Foreskin melanocyte (primary cell): ENCODE measurements at places on chromosomes 12 and 14.

DNA sequence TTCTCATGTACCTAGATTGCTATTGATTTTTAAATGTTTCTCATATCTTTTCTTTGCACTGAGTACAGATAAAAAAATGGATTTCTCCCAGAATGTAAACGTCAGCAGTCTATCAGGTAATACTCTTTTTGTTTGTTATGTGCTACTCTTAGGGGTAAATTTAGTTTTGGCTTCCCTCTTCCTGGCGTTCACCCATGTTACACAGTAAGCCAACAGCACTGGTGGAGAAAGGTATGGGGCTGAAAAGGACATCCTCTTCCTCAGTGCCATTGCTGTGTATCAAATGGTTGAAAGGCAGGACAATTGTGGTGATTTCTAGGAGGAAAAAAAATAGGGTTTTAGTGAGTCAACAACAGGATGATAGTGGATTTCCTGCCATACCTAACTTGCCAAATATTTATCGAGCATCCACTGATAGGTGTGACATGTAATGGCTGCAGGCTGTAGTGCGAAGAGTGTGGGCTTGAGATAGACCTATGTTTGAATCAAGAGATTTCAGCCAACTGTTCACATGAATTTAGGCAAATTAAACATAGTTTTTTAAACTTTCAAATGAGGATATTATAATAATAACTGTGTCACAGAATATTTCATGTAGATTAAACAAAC, 7.5 kb downstream of the KLRF2 start:
- DNase-seq = no peak

- no peak for DNase-seq
Measured at GRCh38 chr12:49292729-49293055, 2.3 kb upstream of the PRPH start.

DNA sequence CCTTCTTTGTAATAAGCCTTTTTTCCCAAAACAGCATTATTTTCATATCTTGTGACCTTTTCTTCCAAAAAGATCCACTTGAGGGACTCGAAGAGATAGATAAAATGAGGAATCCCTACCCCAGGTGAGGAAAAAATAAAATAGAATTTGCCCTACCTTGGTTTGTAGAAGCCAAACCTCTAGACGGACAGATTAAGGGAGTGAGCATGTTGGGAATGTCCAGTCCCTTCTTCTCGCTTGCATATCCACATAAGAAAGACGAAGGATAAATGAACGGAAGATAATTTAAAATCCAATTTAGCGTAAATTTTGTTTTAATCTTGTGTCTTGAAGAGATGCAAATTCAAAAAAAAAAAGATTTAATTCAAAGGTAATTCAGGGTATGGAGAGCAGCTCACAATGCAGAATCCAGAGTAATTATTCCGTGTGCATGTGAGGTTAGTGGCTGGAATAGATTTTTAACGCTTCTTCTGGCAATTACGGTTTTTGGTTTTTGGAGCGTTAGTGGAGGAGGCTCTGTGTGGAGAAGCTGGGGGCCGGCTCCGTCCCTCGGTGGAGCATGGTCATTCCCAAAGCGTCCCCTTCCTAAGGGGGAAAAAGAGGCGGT, 1.5 kb downstream of the GRIN2B start:
- DNase-seq = no peak

DNA sequence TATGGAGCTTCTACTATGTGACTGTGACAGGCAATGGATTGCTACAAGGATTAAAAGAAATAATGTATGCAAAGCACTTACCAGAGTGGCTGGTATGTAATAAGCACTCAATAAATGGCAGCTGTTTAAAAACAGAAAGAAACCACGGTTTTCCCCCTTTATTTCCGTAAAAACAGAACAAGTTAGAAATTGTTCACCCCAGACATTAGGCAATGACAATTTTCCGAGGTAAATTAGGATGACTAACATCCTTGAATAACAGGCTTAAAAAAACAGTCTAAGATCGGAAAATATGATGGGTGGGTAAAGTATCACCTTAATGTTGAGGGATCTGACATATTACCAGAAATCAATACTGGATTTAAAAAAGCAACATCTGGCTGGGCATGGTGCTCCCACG, 20.9 kb upstream of the CNIH1 start:
- no peak for DNase-seq

GRCh38 chr12:65787056-65787865, 37.0 kb upstream of the HMGA2 start:
- DNase-seq = no peak

DNA sequence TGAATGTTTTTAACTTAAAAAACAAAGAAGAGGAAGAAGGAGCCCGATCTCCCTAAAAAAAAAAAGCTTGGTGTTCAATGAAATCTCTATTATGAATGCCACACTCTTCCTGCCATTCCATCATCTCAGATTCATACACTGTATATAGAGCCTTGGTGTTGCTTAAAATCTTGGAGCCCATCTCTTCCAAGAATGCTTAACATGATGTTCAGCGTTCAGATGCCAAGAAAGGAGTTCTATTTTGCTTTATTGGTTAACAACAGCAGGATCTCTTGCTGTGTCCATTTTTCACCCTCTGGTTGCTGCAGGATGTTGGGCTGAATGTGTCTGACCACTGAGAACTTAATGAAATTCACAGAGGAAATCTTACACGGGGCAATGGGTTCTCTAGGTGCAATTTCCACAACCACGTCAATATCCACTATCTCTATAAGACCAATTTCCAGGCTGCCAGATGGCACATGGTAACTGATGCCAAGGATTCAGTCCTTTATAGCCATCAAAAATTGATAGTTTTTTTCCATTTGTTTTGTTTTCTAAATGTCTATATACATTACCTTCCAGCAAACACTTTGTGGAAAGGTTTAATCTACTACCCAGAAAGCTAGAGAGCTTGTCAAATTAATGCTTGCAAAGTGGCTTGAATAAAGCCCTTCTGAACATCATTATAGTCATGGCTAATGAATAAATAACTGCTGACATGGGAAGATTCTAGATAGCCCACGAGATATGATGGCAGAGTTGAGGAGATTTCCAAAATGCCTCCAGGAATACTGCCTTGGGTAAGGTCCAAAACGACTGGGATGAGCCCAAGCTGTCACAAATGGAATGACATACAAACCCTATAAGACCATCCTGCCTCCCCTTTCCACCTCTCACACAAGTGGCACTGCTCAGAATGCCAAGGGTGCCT, 26.5 kb downstream of the RERG start:
- no peak for DNase-seq

DNA sequence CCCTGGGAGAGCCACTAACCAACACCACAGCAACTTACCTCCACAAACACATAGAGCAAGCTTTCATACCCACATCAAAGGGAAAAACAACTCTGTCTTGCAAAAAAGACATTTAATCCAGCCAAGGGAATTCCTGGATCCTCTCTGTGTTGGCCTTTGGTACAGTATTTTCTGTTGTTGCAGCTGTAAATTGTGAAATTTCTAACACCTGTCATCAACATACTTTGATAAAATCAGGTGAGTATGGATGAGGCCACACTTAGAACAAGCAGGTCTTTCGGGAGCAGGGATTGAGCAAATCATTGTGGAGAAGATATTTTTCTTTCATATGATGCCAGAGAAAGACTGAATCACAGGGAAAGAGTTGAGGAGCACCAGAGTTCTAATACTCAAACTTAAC, 89.3 kb downstream of the SPTSSA start:
- no peak for DNase-seq

GRCh38 chr12:812950-813349, 60.6 kb downstream of the WNK1 start:
- DNase-seq = no peak

GRCh38 chr14:22386924-22387775, 201.9 kb downstream of the DAD1 start:
- peak; percentile 73 for DNase-seq

DNA sequence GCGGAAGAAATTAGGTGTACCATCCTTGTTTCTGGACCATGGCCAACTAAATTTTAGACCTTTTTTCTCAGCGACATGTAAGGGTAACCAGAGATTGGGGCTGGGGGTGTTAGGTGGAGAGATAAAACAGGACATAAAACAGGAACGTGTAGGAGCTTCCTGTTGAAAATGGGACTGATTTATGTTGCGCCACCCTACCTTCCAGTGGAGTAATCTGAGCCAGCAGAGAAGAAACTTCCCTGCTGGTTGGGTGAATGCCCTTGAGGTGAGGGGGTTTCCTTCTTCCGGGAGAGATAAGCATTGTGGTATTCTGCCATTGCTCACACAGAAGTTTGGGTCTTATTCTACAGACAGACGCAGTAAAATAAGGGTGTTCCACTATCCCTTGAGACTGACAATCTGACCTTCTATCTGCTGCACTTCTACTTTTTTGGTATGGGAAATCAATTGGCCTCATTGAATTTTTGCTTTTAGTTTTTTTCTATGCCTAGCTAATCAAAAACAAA, 417.6 kb downstream of the PCNX1 start:
- DNase-seq = no peak

DNA sequence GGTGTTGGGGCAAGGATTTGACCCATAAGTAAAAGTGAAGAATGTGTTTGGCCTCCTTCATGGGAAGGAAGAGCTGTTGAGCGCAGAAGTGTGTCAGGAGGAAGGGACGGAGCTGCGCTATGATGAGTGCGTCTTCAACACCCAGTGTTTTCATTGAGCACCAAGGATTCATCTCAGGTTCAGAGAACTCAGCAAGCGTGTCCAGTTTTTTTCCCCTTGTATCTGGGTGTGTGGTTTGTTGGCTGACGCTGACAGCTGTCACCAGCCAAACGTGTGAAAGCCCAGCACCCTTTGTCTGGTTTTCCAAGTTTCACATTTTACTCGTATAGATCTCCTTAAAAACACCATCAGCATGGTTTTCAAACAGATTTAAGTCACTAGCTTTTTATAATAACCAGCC, 12.3 kb downstream of the EP400 start:
- DNase-seq = no peak

DNA sequence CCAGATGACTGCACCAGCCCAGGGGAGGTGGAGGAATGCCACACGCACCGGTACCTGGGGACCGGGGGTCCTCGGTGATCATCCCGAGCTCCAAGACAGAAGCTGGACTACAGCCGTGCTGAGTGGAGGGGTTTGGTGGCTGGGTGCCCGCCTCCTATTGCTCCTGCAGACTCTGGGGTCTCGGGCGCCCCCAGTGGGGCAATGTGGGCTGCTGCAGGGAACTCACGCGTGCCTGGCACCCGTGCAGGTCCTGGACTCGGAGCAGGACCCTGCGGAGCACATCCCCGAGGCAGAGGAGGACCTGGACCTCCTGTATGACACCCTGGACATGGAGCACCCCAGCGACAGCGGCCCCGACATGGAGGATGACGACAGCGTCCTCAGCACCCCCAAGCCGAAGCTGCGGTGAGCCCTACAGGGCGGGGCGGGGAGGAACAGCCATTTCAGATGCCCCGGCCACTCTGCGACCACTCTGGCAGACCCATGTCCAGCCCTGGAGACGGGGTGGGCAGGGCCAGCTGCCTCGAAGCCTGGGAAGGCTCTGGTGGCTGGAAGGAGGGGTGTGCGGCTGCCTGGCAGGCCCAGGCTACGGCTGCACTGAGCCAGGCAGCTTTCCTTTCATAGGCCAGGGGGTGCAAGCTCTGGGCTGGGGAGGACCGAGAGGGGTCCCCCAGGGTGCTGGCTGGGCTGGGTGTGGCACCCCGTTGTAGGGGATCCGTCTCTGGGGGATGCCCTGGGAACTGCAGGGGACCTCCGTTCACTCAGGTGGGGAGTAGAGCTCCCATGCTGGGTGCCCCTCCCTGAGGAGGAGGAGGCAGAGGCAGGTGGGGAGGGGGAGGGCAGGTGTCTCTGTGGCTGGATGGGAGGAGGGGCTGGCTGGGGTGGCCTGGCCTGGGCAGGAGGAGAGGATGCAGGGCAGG, 21.6 kb upstream of the TEX22 start:
- DNase-seq = no peak

DNA sequence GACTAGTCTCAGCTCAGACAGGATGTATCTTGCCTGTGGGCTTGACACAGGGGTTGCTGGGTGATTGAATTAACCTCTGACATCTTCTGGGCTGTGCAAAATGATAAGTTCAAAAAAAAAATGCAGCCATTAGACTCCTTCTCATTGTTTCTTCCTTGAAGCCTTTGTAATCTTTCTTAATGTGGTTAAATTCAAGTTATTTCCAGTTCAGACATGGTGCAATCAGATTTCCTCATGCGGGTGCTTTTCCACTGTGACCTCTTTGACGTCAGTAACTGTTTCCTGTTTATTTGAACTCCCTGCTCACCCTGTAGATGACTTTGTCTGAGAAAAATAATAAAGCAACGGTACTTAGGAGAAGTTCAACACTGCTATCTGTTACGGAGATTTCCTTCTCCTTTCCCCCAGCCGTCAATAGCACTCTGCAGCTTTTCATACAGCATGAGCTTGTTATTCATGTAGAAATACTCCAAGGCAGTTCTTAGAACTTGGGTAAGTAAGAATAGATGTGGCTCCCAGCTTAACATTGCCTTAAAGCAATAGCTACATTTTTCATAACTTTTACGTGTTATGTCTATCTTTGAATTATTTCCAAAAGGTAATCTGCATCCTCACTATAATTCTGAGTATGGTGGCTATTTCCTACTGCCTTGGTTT, 155.5 kb downstream of the PRKCH start:
- DNase-seq = peak; percentile 63

DNA sequence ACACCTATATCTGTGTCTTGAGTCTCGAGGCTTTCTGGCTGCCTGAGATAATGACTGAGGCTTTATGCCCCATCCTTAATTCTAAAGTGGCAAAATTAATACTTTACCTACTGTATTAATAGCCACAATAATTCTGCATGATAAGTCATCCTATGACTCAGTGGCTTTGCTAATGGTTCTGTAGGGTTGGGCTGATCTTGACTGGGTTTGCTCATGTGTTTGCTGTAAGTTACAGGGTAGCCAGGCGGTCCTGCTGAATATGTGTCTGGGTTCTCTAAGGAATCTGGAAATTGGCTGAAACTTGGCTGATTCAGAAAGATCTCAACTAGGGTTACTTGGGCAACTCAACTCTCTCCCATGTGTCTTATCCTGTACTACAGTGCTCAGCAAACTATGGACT, 21.7 kb downstream of the MGST1 start:
- no peak for DNase-seq

DNA sequence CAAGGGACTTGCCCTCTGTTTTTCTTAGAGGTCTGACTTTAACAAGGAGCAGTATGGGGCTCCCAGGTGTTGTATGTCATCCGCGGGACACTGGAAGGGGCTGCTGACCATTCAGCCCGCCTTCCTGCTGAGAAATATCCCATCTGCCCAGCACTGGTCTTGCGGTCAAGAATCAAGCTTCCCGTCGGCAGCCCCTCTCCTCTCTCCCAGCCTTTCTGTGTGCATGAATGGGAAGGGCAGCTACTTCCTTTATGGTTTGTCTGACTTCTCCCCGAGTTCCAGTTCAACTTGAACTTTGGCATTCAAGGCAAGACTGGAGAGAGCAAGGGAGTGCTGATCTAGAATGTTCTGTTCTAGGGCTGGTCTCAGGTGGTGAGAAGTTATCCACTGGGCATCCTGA, 51.5 kb downstream of the PSMA6 start:
- DNase-seq = no peak

GRCh38 chr12:68406134-68406576, 74.0 kb upstream of the MDM1 start:
- peak; percentile 3 for DNase-seq

- peak; percentile 14 for DNase-seq
Measured at GRCh38 chr12:76623931-76624330, 64.4 kb upstream of the OSBPL8 start.
